Astrocyte (in vitro differentiated cells and primary cell): ENCODE measurements at places on chromosomes 6 and 20. TPM values are rescaled to one million over a fixed set of nuclear protein-coding genes. Genes with fewer than 3 reads are reported as not detected.

C6orf47 gene
- total RNA-seq = 14.7 and 15.5 TPM in 2 replicates

TDRD6 gene
- total RNA-seq = 0.02 TPM in 1 of 2 replicates, not detected in the other

KLHDC3 gene
- 67.4 and 69.6 TPM in 2 replicates for total RNA-seq

ZC2HC1B gene
- not detected in 2 replicates for total RNA-seq

NKAIN2 gene
- total RNA-seq = 0.07 TPM in 1 of 2 replicates, not detected in the other

MYB gene
- total RNA-seq = 0.12 TPM in 1 of 2 replicates, not detected in the other

ECT2L gene
- not detected in 2 replicates for total RNA-seq

MCHR2 gene
- not detected in 2 replicates for total RNA-seq

BPIFB4 gene
- not detected in 2 replicates for total RNA-seq

DNA sequence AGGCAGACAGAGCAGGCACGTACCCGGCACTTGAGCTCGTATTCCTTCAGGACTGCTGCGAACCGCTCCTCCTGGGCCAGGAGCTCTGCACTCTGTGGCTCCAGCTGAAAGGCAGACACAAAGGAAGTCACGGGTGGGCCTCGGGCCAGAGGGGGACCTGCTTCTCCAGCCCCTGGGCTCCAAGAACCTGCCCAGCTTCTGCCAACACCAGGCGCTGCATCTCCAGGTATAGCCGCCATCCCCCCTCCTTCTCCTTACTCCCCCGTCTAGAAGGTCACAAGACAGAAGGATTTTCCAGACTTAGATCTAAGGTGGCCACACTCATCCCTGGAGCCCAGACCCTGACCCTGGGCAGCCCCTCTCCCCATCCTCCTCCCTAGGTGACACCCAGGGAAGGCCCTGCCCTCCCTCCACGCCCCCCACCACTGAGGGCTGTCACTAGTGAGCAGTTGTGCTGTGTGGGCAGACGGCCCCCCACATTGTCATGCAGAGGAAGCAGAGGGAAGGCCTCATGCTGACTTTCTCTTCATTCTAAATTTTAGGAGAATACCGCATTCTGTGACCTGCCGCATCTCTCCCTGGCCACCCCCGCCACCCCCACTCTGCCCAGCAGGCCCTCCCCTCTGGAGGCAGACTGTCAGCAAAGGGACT is 81.9 kb downstream of the GINS1 start:
- no peak for DNase-seq
- no peaks in the 10 kb centered on the region for H3K36me3 ChIP-seq
- no peak overlapping the region for H3K4me3 ChIP-seq
- H3K27me3 ChIP-seq = no peaks in the 10 kb centered on the region

DNA sequence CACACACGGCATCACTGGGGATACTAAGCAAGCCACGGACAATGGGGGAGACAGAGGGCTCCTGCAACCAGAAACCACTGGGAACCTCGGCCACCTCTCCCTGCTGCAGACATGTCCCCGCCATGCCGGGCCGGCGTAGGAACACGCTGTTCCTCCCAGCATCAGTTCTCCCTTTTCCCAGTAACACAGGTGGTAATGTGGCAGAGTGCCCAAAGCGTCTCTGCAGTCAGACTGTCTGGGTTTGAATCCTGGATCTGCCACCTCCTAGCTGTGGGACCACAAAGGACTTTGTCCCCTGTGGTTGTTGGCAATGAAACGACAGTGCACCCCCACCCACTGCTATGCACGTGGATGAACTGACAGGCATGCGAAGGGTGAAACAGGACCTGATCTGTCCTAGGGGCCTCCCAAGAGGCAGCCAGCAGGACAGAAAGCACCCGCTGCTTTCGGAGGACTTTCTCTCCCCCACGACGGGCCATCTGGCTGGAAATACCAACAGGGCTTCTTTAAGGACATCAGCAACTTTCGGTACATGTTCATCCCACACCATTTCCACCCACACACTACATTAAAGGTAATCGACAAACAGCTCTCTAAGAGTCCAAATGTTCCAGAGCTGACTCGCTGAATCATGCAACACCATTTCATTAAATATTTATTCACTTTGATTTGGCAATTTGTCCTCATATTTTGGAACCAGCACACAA is 74.1 kb downstream of the SULF2 start:
- no peak overlapping the region for H3K4me3 ChIP-seq
- H3K27me3 ChIP-seq = peaks cover 3% of the 10 kb centered on the region
- DNase-seq = no peak
- no peaks in the 10 kb centered on the region for H3K36me3 ChIP-seq

- no peak overlapping the region for H3K27ac ChIP-seq
- H3K4me3 ChIP-seq = no peak overlapping the region
- DNase-seq = no peak
- no peaks in the 10 kb centered on the region for H3K4me1 ChIP-seq
Observed at GRCh38 chr20:37457921-37458320, 63.1 kb upstream of the NNAT start.

- no peaks in the 10 kb centered on the region for H3K27me3 ChIP-seq
- DNase-seq = no peak
- H3K4me1 ChIP-seq = no peaks in the 10 kb centered on the region
Observed at GRCh38 chr20:12262747-12263146, 345.1 kb downstream of the BTBD3 start.

DNA sequence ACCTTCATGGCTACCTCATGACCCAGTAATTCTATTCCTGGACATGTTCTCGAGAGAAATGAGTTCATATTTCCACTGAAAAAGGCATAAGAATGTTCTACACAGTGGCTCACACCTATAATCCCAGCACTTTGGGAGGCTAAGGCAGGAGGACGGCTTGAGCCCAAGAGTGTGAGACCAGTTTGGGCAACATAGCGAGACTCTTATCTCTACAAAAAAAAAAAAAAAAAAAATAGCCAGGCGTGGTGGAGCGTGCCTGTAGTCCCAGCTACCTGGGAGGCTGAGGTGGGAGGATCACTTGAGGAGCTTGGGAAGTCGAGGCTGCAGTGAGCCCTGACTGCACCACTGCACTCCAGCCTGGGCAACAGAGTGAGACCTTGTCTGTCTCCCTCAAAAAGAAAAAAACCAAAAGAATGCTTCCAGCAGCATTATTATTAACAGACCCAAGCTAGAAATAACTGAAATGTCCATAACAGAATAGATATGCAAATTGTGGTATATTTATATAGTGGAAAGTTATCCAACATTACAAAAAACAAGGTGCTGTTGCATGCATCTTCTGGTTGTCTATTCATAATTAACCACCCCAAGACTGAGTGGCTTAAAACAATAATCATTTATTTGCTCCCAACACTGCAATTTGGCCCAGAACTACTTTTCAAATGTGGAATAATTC is 9.4 kb upstream of the RAB44 start:
- H3K27ac ChIP-seq = no peak overlapping the region
- DNase-seq = no peak
- no peaks in the 10 kb centered on the region for H3K27me3 ChIP-seq
- H3K4me3 ChIP-seq = no peak overlapping the region

DNA sequence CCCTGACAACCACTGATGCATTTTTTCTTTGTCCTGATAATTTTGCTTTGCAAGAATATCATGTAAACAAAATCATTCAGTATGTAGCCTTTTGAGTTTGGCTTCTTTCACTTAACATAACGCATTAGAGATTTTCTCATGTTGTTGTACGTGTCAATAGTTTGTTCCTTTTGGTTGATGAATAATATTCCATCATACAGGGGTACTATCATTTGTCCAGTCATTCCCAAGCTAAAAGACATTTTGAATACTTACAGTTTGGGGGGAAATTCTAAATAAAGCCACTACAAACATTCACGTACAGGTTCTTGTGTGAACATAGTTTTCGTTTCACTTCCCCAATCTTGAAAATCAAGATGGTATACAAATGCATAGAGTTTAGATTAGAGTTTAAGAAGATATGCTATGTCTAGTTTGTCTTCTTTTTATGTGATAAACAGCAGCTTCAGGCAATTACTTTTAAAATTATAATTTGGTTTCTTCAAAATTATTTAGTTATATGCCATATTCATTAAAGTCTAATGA is 5.2 kb downstream of the HAO1 start:
- no peaks in the 10 kb centered on the region for H3K4me1 ChIP-seq
- H3K36me3 ChIP-seq = no peaks in the 10 kb centered on the region
- H3K27ac ChIP-seq = no peak overlapping the region
- H3K27me3 ChIP-seq = no peaks in the 10 kb centered on the region
- no peak overlapping the region for H3K4me3 ChIP-seq

- H3K27ac ChIP-seq = no peak overlapping the region
- DNase-seq = no peak
- H3K27me3 ChIP-seq = no peaks in the 10 kb centered on the region
- no peaks in the 10 kb centered on the region for H3K36me3 ChIP-seq
- H3K4me3 ChIP-seq = no peak overlapping the region
Observed at GRCh38 chr6:5235830-5236229, 24.9 kb downstream of the LYRM4 start.

GRCh38 chr20:32089637-32090362 is 19.7 kb upstream of the TM9SF4 start:
- H3K27ac ChIP-seq = no peak overlapping the region
- no peaks in the 10 kb centered on the region for H3K36me3 ChIP-seq
- H3K4me3 ChIP-seq = no peak overlapping the region
- DNase-seq = no peak

DNA sequence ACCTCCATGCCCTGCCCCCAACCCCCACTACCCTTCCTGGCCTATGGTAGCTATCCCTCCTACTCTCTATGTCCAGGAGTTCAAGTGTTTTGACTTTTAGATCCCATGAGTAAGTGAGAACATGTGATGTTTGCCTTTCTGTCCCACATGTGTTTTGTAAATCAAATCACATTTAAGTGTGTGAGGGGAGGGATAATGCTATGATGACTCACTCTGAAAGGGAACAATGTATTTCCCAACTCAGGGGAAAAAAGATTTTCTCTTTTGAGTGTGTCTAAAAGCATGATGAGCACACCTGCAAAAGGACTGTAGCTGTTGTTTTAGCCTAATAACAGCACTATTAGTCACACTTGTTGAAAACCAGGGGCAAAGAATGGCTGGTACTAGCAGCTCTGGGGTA is 193.7 kb downstream of the GJA10 start:
- H3K36me3 ChIP-seq = no peaks in the 10 kb centered on the region
- H3K27ac ChIP-seq = peak overlapping the region; percentile 67
- peak; percentile 84 for DNase-seq

DNA sequence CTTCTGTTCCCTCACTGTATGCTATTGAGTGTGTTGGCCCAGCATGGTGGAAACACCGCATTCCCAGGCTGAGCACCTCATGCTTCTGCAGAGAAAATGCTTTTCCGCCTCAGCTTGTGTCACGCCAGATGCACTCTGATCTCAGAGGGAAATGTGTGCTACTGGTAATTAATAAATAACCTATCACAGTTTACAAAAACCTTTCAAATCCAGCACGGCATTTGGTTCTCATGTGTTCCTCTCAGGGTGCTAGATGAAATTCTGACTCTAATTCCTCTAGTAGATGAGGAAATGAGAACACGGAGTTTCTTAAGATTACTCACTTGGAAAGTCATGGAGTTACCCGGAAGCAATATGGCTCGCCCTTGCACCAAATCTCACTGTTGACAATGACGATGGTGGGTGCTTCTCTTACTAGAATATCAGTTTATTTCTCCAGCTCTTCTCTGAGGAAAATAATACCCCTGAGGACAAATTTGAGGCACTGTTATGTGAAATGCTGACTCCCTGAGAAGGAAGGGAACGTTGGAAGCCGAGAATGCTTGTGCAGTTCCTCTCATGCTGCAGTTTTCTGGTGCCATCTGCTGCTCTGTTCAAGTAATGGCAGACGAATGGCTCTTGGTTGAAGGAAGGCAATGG is 116.6 kb downstream of the RNF144B start:
- H3K36me3 ChIP-seq = no peaks in the 10 kb centered on the region
- DNase-seq = peak; percentile 59

- no peak overlapping the region for H3K4me3 ChIP-seq
- peaks cover 32% of the 10 kb centered on the region for H3K36me3 ChIP-seq
- no peak for DNase-seq
- H3K27me3 ChIP-seq = no peaks in the 10 kb centered on the region
Observed at GRCh38 chr20:53581444-53582250, 12.0 kb downstream of the ZNF217 start.

DNA sequence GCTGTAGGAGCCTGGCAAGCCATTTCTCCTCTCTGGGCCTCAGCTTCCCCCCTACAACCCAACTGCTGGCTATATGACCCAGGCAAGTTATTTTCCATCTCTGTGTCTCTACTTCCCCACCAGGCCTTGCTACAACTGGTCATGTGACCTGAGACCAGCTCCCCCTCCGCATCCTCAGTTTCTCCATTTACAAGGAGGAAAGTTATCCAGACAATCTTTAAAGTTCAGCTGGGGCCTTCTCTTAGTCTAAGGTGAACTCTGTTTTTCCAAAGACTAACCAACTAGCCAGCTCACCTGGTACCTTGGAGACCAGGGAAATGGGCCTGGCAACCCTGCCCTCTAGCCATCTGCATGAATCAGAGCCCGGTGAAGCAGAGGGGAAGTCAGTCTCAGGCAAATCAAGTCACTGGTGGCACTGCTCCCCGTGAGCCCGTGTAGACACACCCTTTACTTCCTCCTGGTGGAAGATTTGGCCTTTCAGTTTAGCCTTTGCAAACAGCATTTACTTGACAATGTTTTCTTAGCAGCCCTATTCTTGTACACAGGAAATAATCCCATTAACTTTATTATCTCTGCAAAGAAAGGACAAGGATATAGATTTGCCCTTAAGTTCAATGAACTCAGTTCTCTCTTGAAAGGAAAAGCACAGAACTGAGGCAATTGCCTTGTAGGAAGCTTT is 157.7 kb downstream of the VEGFA start:
- no peaks in the 10 kb centered on the region for H3K36me3 ChIP-seq
- H3K27ac ChIP-seq = no peak overlapping the region
- H3K27me3 ChIP-seq = no peaks in the 10 kb centered on the region
- H3K4me1 ChIP-seq = peaks cover 27% of the 10 kb centered on the region
- no peak for DNase-seq

DNA sequence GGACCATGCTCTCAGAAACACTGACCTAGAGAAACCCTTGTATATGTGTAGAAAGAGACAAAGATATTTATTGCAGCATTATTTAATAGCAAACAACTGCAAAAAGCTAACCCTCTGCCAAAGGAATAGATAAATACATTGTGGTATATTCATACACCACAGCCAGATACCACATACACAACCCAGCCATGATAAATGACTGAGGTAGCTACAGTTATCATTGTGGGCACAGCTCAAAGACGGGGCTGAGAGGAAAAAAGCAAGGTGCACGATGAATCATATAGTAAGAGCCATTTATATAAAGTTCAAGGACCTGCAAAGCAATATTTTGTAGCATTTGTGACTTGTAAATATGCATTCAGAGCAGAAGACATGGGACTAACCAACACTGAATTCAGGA is 30.8 kb downstream of the RSPO4 start:
- no peaks in the 10 kb centered on the region for H3K36me3 ChIP-seq
- H3K27me3 ChIP-seq = no peaks in the 10 kb centered on the region
- no peak for DNase-seq
- H3K4me3 ChIP-seq = no peak overlapping the region

DNA sequence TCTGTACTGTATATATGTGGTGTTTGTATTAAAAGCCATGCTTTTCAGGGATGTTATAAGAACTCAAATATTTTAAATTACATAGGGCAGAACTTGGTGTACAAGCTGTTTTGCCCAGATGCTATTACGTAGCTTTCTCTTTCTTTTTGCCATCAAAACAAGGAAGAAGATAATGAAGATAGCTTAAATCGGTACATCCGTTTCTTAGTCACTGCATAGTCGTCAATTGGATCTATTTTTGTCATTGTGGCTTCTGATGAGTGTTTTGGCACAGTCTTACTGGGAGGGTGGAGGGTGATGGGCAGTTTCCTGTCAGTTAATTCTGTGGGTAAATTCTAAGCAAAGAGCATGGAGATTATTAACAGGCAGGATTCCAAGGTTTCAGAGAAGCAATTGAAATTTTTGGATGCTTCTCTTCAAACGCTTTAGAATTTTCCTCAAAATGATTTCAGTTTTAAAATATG is 649.1 kb upstream of the GJE1 start:
- peaks cover 15% of the 10 kb centered on the region for H3K4me1 ChIP-seq
- peak overlapping the region; percentile 42 for H3K4me3 ChIP-seq
- peak overlapping the region; percentile 63 for H3K27ac ChIP-seq
- no peaks in the 10 kb centered on the region for H3K27me3 ChIP-seq
- peak; percentile 95 for DNase-seq
- H3K36me3 ChIP-seq = no peaks in the 10 kb centered on the region
